T-helper 17 cell (primary cell): ENCODE measurements at places on chromosomes 6 and 20.

- DNase-seq: no peak
These were observed 26.4 kb upstream of the PHF3 start for GRCh38 chr6:63609231-63609630.

GRCh38 chr6:166927935-166928643, 28.3 kb downstream of the RNASET2 start:
- DNase-seq: no peak

- no peak for DNase-seq
These were observed 79.1 kb downstream of the EYA2 start for GRCh38 chr20:46973766-46974165.

GRCh38 chr6:157946053-157946617, 35.5 kb upstream of the SYNJ2 start:
- no peak for DNase-seq

- no peak for DNase-seq
These were observed 262.0 kb upstream of the RIN2 start for GRCh38 chr20:19495905-19496703.

DNA sequence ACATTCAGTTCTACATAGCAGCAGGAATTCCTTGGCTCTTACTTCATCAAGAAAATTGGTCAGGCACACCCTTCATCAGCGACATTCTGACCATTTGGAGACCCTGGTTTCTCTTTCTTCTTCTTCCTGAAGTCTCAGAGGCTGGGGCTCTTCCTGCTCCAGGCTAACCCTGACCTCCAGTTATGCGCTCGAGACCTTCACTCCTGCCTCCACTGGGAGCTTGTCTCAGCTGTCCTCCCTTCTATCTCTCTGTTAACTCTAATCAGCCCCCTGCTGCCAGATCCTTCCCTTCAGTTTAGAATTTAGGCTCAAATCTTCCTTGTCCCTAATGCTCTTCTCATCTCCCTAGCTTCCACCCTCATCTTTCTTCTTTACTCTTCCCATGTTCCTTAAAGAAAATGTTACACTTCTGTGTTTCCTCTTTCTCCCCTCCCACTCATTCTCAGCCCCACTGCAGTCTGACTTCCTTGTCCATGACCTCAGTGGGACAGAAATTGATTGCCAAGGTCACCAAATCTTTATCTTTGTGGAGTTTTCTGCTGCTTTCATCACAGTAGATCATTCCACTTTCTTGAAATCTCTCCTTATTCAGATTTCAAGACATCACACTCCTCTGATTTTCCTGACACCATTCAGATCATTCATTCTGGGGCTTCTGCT, 8.4 kb upstream of the HLA-DOA start:
- DNase-seq: no peak

GRCh38 chr6:7241709-7242645, 71.0 kb downstream of the SSR1 start:
- no peak for DNase-seq

DNA sequence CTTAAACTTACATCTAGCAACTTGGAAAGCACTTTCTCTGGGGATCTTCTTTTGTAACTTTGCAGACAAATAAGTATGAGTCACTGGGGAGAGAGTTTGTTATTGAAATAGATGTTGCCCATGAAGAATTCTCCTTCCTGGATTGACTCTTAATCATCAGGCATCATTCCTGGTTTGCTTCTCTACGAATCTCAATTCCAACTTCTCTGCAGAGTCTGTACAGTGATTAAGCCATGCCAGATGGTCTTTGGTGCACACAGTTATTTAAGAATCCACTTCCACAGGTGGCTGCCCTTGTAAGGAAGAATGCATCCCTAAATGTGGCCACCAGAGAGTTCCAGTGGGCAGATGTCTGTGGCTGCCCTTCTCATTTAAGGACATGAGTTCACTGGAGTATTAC, 25.7 kb downstream of the MYCT1 start:
- no peak for DNase-seq

DNA sequence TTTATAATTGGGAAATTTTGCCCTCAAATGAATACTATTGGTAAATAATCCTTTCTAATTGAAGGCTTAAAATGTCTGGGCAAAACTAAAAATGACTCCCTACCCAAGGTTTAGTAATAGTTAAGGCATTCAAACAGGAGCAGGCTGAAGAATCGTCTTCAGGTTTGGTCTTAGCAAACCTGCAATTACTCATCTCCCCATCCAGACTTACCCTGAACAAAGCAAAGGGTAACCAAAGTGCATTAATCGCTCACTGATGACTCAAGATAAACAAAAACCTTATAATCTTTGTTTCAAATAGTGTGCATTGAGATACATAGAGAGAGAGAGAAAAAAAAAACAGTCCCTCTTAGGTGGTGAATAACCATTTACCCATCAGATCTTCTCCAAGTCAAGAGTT, 225.5 kb downstream of the BMP2 start:
- no peak for DNase-seq

DNA sequence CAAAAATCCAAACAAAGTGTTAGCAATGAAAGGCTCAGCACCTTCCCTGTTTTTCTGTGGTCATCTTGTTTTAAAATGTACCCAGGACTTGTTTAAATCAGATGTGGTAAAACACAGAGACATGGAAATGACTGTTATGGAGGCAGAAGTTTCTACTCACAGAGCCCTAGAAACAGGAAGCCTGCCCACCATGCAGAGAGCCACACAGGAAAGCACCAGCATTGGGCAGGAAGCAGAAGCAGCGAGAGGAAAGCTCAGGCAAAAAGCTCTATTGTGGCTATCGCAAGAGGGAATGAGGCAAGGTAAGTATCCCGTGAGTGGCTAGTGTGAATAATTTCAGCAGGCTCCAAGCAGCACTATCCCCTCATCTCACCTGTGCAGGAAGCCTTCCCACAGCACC, 42.8 kb downstream of the GPR6 start:
- DNase-seq: no peak

DNA sequence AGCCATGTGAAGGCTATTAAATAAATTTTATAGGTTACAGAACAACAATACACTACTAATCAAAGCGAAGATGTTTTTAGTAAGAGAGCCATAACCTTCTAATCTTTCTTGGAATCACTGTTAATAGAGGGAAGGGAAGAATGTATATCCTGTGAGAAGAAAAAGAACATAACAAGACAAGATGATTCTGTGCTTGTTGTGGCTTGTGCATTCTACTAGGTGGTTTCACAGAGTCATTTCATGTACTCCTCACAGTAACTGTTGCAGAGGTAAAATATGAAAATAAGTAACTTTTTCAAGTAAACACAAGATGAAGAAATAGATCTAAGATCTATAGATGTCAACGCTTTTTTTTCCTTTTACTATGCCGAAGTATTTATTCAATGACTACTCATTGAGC, 116.9 kb upstream of the FAM83B start:
- no peak for DNase-seq

DNA sequence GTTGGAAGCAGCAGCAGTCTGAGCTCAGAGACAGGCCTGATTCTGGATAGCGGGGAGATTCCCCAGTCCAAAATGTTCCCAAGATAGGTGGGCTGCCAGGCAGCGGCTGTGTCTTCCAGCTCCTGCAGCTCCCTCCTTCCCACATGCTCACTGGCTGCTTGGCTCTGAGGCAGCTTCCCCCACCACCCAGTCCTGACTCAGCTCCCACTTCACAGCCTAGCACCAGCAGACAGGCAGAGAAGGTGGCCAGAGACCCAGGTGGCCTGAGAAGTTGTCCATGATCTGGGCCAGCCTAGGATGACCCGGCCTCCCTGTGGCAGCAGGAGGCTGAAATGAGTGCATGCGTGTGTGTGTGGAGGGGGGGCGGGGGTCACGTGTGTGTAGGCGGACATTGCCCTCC, 94.9 kb downstream of the MDGA1 start:
- DNase-seq: no peak

DNA sequence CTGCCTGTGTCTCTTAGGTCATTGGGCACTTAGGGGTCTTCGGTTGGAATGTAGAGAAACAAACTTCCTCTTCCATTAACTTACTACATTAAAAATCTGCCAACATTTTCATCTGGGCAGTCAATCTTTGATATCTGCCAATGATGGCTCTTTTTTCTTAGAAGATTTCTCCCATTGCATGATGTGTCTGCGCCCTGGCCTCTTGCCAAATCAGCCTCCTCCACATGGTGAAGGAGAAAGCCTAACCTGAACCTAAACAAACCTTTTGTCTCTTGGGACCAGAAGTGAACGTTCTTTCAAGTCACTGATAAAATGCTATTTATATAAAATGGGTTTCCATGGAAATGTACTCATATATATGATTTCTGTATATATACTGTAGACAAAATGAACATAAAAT, 998.9 kb upstream of the GJE1 start:
- DNase-seq: no peak

DNA sequence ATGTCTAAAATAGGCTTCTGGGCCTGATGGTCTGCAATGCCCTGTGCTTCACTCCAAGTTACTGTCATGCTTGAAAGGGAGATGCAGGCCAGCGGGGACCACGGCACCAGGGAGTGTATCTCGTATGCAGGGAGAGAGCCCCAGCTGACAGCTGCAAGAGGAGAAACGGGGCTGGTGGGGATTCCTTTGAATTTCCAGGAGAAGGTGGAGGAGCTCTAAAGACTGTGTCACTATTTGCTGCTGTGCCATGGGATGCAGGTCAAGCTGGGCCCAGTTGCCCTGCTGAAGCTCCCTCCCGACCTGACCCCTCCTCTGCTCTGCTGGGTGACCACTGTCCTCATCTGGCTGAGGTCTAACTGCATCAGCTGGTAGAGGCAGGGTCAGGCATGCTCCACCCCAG, 989 bp downstream of the CST1 start:
- DNase-seq: no peak

DNA sequence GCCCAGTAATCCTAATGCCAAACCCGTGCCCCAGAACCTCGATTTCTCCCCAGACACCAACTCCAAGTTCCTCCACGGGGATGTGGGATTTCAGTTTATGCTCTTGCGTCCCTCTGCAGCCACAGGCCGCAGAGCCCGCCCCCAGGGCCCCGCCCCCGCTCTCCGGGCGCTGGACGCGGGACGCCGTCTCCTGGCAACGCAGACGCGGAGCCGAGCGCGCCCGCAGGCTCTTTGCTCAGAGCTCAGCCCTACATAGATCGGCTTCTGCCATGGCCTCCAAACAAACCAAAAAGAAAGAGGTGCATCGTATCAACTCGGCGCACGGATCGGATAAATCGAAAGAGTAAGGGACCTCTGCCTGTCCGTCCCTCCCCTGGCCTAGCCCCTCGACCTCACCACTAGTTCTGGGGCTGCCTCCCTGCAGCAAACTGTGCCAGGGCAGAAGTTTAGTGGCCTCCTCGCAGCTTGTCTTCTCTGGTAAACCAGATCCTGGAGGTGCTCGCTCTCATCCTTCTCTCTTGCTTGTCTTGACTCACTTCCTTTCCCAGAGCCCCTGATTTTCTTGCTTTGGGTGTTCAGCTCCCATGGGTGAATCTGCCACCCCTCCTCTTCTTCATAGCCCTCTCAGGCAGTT, at the start of gene ADGB:
ADGB (plus strand) TSS at position 201 of the 634 bp plus-strand sequence; CDS start at position 270, 69 bp downstream.
- no peak for DNase-seq

GRCh38 chr6:46284475-46284874, 113.7 kb upstream of the ENPP5 start:
- no peak for DNase-seq

- no peak for DNase-seq
These were observed 1.2 kb downstream of the DCBLD1 start for GRCh38 chr6:117483645-117484016.

GRCh38 chr6:56853541-56853940, 101.4 kb upstream of the BEND6 start:
- no peak for DNase-seq
